ENCODE measurements at places on chromosomes 13 and 19.
A peak's percentile ranks its signal among the peaks of the same experiment; 100 is the strongest.

DNA sequence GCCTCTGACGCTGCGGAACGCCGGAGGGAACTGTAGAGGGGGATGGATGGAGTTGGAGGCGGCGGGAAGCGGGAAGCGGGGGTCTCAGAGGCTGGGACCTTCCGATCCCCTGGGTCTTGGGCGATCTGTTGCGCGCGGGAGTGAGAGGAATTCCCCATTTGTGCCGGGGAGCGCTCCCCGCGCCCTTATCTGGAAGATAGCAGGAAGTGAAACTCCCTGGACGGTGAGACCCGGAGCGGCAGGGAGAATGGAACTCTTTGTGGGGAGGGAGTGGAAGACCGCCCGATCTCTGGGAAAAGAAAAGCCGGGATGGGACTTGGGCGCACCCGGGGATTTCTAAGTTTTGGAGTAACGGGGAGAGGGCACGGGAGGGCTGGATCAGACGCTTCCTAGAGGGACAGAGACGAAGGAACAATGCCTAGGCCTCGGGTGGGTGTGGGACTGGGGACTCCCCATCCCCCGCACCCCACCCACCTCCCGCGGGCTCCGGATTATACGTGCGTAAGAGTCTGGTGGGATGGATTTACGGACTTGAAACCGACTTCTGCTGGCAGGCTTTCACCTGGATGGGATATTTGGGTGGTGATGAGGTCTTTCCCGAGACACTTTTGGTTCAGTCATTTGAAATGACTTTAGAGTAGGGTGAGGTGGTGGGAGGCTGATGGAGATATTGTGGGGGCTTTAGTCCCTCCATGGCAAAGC is 495 bp downstream of the LSR start:
- DNase-seq, result no peak

DNA sequence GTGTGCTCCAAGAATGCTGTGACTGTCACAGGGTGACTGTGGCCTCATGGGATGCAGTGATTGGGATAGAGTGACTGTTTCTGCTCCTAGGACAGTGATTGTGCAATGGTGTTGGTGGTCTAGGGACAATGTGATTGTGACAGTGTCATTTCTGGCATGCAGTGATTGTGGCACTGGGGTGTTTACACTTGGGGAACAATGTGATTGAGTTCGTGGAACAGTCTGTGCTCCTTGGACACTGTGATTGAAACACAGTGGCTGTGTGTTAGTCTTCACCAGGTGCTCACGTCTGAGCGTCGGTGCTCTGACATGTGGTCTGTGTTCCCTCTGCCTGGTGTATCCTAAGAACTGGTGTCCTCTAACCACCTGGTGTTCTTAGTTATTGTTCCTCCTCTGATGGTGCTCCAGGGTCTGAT is 1.7 kb downstream of the PDE4A start:
- DNase-seq, result no peak

- no peak for DNase-seq
Measured at GRCh38 chr13:51681037-51681678, 96.9 kb downstream of the WDFY2 start.

- DNase-seq, result no peak
Measured at GRCh38 chr13:21777166-21777565, 106.3 kb downstream of the FGF9 start.

- DNase-seq, result no peak
Measured at GRCh38 chr19:18990128-18990708, 43.1 kb downstream of the SUGP2 start.

DNA sequence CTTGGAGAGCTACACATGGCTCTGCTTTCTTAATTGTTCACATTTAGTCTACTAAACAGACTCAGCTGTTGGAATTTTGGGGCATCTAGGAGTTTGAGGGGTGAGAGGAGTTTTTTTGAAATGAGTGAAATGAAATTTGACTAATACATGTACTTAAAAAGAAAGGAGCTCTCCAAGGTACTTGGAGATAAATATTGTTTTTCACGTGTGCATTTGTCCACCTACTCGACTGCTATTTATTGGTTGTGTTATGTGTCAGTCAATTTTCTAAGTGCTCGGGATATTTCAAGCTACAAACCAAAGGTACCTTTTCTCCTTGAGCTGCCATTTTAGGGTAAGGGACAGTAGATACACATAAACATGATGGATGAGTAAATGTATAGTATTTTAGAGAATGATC is 697.0 kb downstream of the LIG4 start:
- DNase-seq, result no peak

DNA sequence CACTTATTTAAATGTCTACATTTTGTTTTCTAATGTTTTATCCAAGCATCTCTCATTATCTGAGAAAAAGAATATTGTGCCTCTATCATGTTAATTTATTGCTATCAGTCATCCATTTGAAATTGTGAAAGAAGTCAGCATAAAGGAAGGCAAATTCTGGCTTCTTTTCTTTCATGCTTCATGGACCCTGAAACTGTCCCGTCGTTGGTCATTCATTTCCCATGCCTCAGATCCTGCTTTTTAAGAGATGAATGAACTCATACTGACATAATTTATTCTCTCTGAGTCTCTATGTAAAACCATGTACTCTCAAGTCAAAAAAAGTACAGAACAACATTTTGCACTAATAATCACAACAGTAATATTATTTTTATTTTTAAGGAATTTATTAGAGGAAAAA is 2512.0 kb downstream of the PCDH9 start:
- DNase-seq, result no peak

GRCh38 chr19:55525289-55526101 is 11.4 kb downstream of the SBK2 start:
- DNase-seq, result no peak

- no peak for DNase-seq
Measured at GRCh38 chr13:51714663-51715168, 89.2 kb downstream of the DHRS12 start.

- DNase-seq, result no peak
Measured at GRCh38 chr13:78826312-78826711, 167.4 kb upstream of the OBI1 start.

GRCh38 chr19:32859591-32859990 is 10.0 kb downstream of the SLC7A9 start:
- DNase-seq, result no peak

DNA sequence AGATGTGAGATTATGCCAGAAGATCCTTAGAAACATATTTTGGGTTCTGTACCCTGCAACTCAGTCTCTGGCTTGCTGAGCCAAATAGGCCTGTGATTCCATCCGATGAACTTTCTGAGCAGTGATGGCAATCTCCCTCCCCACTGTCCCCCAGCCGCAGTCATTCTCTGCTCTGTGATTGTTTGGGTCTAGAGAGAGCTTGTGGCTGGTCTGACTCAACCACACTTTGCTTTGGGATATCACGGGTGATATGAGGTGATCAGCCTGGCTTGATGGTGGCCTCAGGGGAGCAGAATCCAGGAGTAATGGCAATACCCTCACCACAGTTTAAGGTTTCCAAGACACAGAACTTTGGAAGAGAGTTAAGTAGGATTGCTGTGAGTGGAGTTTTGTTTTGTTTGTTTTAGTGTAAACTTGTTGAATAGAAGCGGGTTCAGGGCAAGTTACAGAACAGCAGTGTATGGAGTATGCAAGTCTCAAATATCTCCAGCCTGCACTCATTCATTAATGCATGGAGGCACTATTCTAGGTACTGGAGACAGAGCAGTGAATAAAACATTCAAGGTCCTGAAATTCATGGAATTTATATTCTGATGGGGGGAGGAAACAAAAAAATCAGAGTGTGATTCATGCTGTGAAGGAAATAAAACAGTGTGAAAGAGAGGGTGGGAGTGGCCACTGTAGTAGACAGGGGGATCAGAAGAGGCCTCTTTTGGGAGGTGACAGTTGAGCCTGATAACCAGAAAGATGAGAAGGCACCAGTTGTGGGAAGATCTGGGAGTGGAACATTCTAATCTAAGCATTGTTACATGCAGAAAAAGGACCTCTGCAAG is 5.3 kb downstream of the SAMD4B start:
- no peak for DNase-seq

GRCh38 chr19:11963566-11964355 is 1.1 kb upstream of the ZNF763 start:
- peak; percentile 24 for DNase-seq

DNA sequence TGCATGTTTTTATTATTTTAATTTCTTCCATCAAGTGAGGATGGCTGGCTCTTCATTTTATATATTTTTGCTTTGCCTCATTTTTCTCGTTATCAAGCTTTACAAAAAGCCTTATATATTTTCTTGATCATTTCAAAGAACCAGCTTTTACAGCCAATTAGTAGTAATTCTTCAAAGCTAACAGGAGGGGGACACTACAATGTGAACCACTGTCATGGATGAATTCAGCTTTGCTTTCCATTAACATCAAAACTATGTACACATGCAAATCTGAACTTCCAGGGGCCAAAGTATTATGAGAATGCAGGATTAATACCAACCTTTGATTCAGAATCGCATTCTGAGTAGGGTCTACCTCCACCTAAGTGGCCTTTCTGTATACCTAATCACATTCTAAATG is 11.1 kb downstream of the UQCRFS1 start:
- DNase-seq, result no peak

DNA sequence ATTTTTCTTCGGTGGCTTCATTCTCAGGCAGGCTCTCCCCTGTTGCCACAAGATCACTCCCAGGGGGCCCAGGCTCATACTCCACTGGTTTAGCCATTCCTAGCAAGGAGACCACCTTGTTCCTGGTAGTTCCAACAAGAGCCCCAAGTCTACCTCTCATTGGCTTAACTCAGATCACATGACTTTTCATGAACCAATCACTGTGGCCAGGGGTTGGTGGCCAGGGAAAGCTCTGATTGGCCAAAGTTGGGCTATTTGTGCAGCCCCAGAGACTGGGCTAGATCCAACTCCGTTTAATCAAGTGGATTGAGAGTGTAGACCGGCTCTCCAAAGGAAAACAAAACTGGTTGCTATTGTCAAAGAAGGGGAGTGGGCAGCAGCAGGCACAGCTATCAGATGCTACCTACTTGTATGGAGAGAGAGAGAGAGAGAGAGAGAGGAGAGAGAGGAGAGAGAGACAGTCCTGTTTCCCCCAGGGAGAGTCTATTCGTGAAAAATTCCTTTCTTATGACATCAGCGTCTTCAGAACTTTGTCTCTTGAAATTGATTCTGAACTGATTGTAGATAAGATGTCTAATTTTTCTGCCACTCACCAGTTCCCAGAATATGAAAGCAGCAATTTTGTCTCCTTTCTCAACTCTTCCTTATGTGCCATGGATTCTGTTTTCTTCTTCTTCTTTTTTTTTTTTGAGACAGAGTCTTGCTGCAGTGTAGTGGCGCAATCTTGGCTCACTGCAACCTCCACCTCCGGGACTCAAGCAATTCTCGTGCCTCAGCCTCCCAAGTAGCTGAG is 5.9 kb downstream of the CEACAM19 start:
- DNase-seq, result no peak

DNA sequence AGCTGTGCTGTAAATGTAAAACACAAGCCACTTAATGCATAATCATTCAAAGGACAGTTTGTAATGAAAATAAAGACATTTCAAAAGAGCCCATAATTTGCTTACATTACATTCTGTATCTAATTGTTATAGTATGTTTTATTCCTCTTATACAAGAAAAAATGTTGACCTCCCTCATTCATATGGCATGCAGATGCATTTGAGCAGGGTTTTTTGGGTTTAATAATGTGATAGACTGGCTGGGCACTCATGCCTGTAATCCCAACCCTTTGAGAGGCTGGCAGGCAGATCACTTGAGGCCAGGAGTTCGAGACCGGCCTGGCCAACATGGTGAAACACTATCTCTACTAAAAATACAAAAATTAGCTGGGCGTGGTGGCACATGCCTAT is 11.6 kb upstream of the ARL11 start:
- no peak for DNase-seq

- no peak for DNase-seq
Measured at GRCh38 chr13:43441899-43442499, 344.8 kb downstream of the ENOX1 start.

DNA sequence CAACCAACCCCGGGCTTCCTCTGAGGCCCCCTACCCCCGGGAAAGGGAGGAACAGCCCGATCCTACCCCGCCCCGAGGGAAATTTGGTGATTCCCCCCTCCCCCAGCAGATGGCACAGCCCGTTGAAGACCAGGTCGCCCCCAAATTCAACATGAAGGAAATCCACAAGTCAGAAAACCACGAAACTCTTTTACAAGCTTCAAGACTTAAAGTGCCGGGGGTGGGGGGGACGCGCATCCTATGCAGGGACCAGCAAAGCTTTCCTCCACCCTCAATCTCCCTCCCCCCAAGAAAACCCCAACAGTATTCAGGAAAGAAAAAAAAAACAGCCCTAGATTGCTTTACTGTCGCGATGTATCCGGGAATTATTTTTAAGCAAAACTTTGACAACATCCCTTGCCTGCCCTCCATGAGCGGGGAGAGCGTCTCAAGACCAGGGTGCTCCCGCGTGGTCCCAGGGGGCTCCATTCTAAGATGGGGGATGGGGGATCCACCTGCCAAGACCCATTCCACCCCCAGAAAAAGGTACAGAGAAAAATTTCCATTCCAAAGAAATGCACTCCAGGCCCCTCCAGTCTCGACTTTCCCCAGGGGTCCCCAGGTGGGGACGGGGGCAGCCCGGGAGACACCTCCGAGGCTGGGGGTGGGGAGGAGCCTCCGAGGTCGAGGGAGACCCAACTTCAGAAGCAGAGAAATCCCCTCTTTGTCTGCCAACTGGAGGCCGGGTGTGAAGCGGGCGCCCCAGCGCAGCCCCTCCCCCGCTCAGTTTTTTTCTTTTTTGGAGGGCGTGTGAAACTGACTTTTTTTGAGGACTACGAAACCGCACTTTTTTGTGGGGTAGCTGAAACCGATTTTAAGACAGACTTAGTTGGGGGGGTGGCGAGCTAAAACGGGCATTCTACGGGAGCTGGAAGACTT is 1.5 kb downstream of the TCF3 start:
- DNase-seq, result no peak

DNA sequence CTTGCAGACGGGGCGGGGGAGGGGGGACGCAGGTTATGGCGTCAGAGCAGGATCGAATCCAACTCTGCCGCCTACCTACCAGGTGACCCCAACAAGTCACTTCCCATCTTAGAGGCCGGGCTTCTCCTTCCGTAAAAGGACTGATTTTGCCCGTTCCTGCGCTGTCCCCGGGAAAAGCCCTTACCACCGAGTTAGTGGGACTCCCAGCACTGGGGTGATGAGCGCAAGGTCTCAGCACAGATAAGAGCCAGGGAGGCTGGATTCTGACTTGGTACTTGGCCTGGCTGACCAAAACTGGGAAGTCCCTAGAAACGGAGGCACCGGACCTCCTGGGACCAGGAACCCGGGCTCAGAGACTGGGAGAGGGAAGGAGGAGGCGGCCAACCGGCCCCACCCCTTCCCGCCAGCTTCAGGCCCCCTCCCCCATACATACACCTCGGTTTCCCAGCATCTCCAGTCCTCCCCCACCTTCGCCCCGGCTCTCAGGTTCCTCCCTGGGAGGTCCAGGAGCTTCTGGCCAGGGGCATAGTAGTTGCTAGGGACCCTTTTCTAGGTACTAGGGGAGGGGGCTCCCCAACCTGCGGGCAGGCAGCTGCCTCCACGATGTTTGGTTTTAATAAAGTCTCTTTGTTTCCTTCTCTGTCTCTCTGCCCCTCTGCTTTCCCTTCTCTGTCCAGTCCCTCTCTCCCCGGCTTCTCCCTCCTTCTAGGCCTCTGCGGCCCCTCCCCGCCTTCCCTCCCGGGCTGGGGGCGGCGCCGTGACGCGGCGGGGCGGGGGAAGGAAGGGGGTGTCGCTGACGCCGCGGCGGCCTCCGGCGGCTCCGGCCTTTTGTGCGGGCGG is at the start of gene GRAMD1A:
TSS of gene GRAMD1A (plus strand) at position 826 of the 840 bp plus-strand sequence. CDS start 156 bp downstream, outside the sequence.
- peak; percentile 67 for DNase-seq

GRCh38 chr19:7744871-7745650 is 2.3 kb downstream of the CD209 start:
- no peak for DNase-seq

All from progenitor cell of endocrine pancreas (in vitro differentiated cells).